T-helper 1 cell (primary cell): ENCODE measurements at places on chromosomes 4 and X.

- DNase-seq, result no peak
Measured at GRCh38 chrX:120660637-120661036, 30.8 kb upstream of the C1GALT1C1 start.

- no peak for DNase-seq
Measured at GRCh38 chr4:36111172-36111571, 133.1 kb downstream of the ARAP2 start.

- no peak for DNase-seq
Measured at GRCh38 chrX:129158505-129158904, 364.8 kb downstream of the SMARCA1 start.

DNA sequence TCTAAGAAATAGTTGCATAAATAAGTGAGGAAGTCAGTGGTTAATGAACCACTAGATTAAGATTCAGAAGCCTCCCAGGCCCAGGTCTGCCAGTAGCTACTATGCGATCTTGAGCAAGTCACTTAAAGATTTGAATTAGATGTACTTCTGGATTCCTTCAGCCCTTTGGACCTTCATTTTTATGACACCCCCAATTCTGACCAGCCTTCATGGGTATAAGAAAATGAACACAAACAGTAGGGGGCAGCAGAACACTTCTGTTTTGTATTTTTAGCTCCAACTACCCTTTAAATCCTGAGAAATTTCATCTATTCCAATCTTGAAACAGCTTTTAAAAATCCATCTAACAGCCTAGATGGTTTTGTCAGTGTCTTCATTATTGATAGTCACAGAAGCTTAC lies 19.0 kb downstream of the TMEM47 start:
- DNase-seq, result no peak

DNA sequence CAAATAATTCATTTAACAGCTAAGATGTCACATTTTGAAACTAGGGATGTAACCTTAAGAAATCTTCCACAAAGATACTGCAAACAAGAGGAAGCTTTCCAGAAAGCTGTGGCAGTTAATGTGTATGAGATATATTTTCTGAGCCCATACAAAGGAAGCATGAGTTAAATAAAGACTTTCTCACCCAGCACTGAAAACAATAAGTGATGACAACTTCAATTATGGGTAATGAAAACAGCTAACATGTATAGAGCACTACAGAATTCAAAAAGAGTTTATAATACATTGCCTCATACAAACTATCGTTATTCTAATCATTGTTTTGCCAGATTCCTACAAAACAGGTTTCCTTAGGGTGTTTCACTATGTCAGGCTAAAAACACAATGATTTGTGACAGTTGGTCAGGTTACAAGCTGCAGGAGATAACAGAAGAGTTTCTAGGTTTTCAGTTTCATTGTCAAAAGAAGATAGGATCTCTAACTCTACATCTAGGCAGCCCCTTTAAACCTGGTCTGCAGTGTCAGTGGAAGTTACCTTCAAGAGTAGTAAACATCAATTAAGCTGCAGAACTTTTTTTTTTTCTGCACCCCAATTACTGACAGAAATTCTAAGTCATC lies 618.1 kb upstream of the ADGRL3 start:
- DNase-seq, result no peak

DNA sequence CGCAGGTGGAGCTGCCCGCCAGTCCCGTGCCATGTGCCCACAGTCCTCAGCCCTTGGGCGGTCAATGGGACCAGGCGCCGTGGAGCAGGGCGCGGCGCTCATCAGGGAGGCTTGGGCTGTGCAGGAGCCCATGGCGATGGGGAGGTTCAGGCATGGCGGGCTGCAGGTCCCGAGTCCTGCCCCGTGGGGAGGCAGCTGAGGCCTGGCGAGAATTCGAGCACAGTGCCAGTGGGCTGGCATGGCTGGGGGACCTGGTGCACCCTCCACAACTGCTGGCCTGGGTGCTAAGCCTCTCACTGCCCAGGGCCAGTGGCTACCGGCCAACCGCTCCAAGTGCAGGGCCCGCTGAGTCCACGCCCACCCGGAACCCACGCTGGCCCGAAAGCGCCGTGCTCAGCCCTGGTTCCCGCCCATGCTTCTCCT lies 646.5 kb downstream of the GABRG1 start:
- DNase-seq, result no peak

DNA sequence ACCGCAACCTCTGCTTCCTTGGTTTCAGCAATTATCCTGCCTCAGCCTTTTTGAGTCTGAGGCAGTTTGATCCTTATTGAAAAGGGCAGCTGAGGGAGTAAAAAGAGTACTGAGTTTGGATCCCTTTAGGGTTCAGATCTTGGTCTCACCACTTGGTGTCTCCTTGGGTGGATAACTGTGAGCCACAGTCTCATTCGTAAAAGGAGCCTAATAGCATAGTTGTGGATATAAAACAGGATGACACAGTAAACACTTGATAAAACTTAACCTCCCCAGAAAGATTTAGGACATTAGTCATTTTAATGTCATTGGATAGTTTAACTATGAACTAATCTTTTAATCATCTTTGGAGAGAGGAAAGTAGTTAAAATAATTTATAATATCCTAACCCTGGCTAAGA lies 173.0 kb downstream of the ANK2 start:
- DNase-seq, result no peak

GRCh38 chr4:72701987-72702819 lies 133.2 kb upstream of the ADAMTS3 start:
- DNase-seq, result peak; percentile 1

- DNase-seq, result no peak
Measured at GRCh38 chrX:8346060-8346459, 118.6 kb upstream of the VCX3B start.

GRCh38 chrX:1246816-1247215 lies 21.8 kb upstream of the CSF2RA start:
- DNase-seq, result peak; percentile 79

DNA sequence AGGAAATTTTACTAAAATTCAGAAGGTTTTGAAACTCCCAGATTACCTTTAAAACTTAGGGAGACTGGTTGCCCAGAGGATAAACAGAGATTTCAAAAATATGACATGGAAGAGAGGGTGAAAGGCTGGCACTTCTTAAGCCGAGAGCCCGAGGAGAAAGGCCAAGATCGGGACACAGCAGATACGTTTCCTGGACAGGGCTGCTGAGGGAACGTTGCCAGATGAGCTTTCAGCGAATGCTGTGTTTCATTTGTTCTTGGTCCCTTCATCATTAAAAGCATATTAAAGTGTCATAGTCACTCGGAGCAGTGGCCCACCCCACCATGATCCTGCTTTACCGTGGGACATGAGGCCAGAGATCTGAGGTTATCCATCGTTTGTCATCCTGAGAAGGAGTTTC lies 37.9 kb upstream of the STOX2 start:
- no peak for DNase-seq

DNA sequence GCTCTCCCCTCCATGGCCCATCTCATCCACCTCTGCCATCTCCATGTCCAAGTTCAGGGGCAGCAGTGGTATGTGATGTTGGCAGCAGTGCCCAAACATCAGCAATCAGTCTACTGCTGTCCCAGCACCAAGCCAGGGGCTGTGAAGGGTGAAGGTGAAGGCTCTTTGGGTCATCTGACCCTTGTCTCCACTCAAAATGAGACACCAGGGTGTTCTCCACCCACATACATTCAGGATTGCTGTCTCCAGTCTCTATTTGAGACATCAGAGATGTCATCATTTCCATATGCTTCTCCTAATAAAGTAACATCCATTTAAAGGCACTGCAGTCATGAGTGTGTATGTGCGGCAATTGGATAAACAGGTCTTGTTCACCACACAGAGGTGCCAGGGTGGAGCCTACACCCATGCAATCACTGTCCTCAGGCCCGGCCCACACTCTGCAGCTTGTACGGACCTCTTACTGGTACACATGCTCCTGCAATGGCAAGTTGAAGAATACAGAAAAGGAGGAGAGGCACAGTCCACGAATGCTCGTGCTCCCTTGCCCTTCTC lies 22.2 kb downstream of the MAML3 start:
- DNase-seq, result no peak

DNA sequence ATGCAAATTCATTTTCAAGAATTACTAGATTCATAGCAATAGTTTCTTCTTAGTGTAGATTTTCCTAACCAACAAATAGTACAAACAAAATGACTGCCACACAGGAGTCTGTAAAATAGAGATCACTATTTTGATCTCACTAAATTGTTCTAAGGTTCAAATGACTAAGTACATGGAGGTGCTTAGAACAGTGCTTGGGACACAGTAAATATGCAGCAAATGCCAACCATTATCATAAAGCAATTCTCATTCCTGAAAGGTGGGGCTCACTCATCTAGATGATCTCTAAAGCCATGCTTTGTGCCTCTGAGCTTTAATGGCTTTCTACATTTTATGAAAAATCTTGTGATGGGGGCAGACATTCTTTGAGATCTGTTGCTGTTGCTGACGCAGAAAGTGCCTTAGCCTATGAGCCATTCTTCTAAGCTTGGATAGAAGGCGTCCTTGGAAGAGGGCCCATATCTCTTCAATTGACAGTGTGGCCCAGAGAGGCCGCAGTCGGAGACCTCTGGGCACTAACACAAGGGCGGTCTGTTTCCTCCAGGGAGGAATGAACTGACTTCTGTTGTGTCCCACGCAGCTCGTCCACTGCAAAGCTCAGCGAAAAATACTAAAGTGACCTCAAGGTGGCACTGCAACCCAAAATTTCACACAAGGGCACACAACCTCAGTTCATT lies 23.5 kb downstream of the TLR10 start:
- peak; percentile 24 for DNase-seq

- no peak for DNase-seq
Measured at GRCh38 chrX:115047715-115048114, 30.3 kb upstream of the IL13RA2 start.

- DNase-seq, result no peak
Measured at GRCh38 chr4:185235843-185236503, 26.6 kb downstream of the SNX25 start.

GRCh38 chrX:150355913-150356312 lies 7.2 kb upstream of the MAMLD1 start:
- no peak for DNase-seq

DNA sequence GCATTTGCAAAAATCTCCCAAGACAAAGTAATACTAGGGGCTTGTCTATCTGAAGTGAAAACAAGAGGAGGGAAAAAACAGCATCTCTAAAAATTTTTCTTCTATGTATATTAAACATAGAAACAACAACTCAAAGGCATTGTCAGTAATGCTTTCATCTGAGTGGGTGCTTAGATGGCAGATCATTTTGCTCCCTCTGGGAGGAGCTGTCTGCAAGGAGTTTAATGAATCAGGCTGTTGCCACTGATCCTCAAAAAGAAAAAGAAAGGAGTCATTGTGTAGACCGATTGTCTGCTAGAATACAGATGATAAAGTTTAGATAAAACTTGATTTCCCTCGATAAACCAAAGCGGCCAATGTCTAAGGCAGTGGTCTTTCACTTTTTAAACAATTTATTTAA lies 49.7 kb upstream of the KLHL8 start:
- no peak for DNase-seq

- DNase-seq, result no peak
Measured at GRCh38 chr4:174111422-174111821, 172.0 kb downstream of the FBXO8 start.

GRCh38 chrX:23937100-23937499 lies 29.3 kb downstream of the CXorf58 start:
- no peak for DNase-seq

GRCh38 chr4:141004823-141005222 lies 128.4 kb downstream of the RNF150 start:
- no peak for DNase-seq

GRCh38 chr4:7330031-7330596 lies 104.6 kb downstream of the PSAPL1 start:
- no peak for DNase-seq

GRCh38 chr4:89338206-89338605 lies 30.6 kb upstream of the GPRIN3 start:
- DNase-seq, result no peak

- DNase-seq, result peak; percentile 23
Measured at GRCh38 chrX:13397878-13398818, 78.3 kb upstream of the ATXN3L start.

DNA sequence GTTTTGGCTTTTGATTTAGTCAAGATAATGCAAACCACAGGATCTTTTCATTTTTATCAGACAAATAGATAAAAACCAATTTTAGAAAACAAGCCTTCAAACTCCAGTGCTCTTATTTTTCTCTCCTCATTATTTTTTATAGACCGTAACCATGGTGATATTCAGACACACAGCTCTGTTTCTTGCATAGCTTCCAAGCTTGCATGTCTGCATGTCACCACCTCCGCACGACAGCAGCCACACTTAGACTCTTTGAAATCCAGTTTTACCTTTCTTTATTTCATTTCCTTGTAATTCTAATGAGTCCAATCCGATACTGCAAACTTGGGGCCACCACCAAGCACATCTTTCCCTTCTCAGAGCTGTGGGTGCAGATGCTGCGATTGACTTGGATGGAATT lies 94.3 kb upstream of the GPM6A start:
- no peak for DNase-seq

DNA sequence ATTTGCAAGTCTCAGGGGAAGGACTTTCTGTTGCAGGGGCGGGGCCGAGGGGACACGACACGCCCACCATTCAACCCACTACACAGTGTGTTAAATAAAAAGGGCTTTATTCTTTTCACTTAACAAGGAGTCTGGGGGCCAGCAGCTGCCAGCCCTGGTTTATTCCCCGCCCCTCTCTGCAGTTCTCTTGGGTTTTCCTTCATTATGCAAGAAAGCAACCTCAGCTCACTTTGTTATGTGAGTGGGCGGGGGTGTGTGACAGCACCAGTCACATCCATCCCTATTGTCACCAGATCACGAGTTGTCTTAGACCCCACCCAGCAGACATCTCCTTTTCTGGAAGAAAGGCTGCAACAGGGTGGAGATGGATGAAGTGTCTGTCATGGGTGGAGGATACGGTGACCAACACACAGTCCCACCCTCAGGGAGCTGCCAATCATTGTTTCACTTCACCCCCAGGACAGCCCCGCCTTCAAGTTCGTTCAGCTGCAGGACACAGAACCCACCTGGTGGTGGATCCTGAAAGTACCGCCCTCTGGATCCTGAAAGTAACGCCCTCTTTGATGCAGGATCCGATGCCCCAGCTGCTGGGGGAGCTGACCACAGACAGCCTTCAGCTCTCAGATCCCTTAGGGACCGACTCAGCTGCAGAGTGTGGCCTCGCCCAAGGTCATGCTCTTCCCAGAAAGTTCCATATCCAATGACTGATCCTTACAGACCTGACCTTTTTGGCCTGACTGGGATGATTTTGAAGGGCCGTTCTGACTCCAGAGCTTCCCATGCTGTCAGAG lies 79.6 kb downstream of the SMIM20 start:
- DNase-seq, result no peak

DNA sequence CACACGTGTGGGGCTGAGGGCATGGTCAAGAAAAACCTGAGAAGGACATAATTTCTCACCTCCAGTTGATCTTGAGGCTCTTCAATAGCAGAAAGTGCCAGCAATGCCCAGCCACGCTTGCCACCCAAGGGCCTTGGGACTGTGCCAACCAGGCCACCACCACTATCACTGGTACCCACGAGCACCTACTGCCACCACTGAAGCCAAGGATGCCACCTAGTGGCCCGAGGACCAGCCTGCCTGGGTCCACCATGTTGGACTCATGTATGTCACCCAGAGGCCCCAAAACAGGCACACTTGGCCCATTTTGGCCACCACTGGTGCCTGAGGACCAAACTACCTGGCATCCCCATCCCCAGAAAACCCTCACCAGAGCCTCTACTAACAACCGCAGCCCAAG lies 191.8 kb downstream of the ADAM29 start:
- no peak for DNase-seq
